NCI-H1417 (cell line): ENCODE measurements at places on chromosomes 7 and 10.

GRCh38 chr7:110947408-110947807 lies 143.5 kb upstream of the LRRN3 start:
- no peak for DNase-seq

DNA sequence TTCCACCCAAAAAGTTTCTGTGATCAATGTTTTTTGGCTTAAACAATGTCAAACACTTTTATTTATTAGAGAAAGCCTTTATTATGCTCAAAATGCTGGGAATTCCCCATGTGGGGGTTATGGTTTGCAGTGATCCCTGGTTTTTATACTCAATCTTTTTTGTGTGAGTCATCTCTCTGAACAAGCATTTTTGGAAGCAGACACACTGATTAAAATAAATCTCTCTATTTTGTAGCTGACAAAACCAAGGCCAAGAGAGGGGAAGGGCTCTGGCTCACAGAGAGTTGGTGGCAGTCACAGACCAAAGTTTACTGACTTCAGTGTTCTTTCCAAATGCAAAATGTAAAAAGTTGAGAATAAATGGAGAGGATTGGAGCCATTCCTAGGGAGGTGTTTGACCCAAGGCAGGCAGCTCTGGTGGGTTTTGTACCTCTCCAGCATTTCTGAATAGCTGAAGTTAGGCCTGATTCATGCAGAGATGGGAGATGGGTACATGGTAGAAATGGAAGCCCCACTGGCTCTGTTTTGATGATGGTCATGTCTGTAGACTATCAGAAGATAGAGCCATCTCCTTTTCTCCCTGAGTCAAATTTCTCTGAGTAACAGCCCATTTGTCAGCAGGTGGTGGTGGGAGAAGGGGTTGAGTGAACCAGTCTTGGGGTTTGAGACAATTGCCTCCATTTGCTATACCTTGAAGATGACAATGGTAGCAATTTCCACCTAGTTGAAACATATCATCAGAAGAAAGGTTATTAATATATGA lies 45.4 kb upstream of the NAMPT start:
- DNase-seq, result no peak

DNA sequence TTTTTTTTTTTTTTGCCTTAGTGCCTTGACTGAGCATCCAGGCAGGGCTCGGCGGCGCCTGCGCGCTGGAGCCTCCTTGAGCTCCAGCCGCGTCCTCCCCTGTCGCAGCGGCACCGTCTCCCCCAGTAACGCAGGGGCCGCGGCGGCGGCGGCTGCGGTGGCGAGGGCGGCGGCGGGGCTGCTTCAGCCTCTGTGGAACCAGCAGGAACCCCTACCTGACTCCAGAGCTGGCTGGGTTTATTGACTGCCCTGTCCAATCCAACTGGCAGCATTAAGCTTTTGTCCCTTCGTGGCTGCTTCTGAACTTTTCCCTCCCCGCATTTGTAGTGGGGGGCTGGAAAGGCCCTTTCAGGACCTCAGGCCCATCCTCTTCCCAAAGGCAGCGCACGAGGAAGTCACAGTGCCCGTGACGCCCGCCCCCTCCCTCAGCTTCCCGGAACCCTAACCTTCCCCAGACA lies at the start of gene GPR85:
TSS of gene GPR85 (minus strand) at position 397 of the 458 bp plus-strand sequence. CDS start 2,106 bp downstream, outside the sequence.
- DNase-seq, result peak; percentile 68

DNA sequence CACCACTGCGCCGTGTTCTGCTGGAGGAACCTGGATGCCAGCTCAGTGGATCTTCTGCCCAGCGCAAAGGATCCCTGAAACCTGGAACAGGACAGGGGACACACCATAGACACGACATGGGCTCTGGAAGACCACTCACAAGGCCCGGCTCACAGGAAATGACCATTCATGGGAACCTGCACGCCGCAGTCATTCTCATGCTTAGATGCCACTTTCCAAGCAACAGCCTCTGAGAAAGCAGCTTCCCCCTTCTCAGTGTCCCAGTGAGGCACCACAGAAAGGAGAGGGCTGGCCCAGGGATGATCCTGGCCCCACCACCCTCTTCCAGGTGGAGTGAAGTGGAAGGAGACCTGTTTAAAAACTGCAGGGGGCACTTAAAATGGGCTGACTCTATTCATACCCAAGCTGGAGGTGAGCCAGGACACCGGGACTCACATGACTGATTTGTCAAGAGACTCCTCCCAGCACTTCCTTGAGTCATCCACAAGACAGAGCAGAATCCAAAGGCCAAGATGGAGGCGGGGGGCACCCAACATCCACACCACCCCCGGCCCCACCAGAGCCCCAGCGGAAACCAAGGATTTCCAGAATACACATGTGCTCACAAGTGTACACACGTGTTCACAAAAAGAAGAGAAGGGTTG lies 11.2 kb downstream of the CTBP2 start:
- DNase-seq, result peak; percentile 51

GRCh38 chr10:35505241-35505873 lies 99.8 kb upstream of the GJD4 start:
- no peak for DNase-seq

DNA sequence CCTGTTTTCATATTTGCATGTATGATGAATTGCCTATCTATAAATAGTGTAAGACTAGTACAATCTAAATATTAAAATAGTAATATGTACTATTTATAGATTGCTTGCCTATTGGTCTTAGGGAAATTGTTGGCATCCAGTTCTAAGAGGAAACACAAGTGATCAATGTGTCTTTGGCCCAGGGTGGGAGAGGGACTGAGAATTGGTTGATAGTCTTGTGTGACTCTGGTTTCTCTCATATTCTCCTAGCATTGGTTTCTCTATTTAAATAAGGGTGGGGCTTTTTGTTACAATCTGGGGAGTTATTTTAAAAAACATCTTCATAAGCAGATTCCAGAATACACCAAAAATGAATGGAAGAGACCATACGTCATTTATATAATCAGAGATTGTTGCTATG lies 250.1 kb downstream of the EXOC4 start:
- DNase-seq, result no peak

DNA sequence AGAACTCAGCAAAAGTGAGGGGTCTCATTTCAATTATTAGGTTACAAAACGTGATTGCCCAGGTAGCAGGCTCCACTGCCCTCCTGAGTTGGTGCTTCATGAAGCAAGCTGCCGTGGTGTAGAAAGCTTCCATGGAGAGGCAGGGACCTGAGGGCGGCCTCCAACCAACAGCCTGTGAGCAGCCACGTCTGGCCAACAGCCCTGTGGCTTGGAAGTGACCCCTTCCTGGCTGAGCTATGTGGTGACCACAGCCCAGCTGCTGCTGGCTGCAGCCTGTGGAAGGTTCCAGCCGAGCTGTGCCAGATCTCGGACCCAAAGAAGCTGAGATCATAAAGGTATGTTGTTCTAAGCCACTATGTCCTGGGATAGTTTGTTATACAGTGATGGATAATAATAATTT lies 122.5 kb upstream of the KLF6 start:
- no peak for DNase-seq

DNA sequence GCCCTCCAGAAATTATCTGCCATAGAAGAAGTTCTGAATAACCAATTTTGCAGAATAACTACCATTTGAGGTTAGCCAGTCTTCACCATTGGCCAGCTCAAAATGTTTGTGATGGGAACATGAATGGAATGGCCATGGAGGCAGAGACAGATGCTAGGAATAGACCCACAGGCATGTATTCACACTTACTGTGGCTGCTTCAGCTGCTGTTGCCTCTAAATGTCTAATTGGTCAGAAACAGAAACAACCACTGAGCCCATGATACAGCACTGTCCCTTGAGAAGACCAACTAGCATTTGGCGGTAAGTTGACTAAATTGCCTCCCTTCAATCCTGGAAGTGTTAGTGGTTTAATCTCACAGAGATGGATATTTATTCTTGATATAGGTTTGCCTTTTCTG lies 38.6 kb upstream of the TAS2R16 start:
- DNase-seq, result no peak

GRCh38 chr10:97049670-97050069 lies 136.1 kb downstream of the SLIT1 start:
- DNase-seq, result no peak

GRCh38 chr7:42932811-42933591 lies 825 bp downstream of the MRPL32 start:
- DNase-seq, result peak; percentile 68

DNA sequence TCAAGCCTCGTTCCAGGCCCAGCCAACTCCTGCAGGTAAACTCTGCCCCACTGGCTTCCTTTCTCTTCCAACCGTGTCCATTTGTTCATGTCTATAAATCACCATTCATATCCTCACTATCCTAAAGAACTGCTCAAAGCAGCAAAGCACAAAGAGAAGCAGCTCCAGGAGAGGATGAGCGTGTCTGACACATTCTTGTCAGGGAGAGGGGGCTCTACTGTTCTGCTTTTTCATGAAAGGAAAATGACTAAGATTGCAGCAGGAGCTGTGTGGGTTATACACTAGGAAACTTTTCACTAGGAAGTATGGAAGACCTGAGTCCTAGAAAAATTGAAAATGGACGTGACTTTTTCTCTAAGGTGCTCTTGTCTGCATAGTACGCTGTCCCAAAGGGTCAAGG lies 16.7 kb downstream of the AGFG2 start:
- DNase-seq, result no peak
